ENCODE measurements at places on chromosomes 16 and 17.
A peak's percentile ranks its signal among the peaks of the same experiment; 100 is the strongest.

GRCh38 chr16:46961373-46962353, 11.8 kb downstream of the DNAJA2 start:
- peak; percentile 7 for DNase-seq

- no peak for DNase-seq
Observed at GRCh38 chr17:10172241-10172741, 26.1 kb downstream of the GAS7 start.

GRCh38 chr17:31269036-31269577, 27.9 kb downstream of the OMG start:
- DNase-seq = no peak

DNA sequence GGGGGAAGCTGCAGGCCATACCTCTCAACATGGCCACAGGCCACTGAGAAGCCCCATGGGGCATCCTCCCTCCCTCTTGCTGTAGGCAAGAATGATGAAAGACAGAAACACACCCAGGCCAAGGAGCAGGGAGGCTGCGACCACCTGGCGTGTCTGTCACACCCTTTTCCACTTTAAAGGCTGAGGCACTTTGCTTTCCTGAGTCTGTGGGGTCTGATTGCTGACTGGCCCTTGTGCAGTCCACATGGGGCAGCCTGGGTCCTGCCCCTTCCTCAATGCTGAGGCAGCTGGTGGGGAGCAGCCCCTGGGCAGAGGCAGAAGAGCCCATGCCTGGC, 8.7 kb downstream of the TMEM204 start:
- no peak for DNase-seq

DNA sequence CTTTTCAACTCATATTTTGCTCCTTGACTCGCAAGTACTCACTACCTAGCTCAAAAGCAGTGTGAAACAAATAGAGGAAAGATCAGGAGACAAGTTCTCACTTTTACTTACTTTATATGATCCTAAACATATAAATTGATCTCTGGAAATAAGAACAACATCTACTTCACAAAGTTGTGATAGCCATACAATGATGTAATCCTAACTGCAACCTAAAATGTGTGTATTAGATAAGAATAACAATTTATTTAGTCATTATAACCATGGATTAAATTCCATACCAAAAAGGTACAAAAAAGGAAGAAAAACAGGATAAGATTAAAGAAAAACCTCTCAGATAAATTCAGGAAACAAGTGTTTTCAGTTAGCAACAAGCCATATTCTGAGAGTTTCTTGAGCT, 103.4 kb downstream of the CDC27 start:
- no peak for DNase-seq

All from naive thymus-derived CD8-positive, alpha-beta T cell (primary cell).